T-helper 1 cell (primary cell): ENCODE measurements at places on chromosomes 16 and 17.

DNA sequence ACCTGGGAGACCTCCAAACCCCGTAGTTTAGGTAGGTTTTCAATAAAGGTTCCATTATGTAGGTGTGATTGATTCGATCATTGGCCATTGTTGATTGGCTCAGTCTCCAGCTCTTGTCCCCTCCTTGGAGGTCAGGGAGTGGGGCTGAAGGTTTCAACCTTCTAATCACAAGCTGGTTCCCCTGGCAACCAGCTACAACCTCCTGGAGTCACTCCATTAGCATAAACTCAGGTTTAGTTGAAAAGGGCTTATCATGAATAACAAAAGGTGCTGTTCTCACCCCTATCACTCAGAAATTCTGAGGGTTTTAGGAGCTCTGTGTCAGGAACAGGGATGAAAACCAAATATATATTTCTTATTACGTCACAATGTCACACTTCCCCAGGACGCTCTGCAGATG lies 28.5 kb downstream of the TMEM132E start:
- DNase-seq = no peak

DNA sequence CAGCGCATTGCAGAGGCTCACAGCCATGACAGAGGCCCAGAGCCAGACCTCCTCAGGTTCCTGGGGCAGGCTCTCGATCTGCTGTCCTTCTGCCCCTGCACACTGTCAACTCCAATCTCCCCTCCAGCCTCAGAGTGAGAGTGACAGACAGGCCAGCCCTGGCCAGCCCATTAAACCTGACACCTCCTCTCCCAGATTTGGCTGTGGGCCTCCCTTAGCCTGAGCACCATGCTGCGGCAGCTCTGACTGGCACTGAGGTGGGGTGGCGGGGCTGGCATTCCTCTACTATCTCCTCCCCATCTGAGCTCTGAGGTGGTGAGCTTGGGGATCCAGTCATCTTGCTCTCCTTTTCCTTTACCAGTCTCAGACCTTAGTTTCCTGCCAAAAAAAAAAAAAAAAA lies 15.5 kb upstream of the C1QL1 start:
- DNase-seq = no peak

GRCh38 chr16:67201411-67202345 lies 2.7 kb downstream of the ELMO3 start:
- DNase-seq = no peak

- DNase-seq = no peak
Measured at GRCh38 chr16:55955845-55956244, 80.7 kb upstream of the CES5A start.

DNA sequence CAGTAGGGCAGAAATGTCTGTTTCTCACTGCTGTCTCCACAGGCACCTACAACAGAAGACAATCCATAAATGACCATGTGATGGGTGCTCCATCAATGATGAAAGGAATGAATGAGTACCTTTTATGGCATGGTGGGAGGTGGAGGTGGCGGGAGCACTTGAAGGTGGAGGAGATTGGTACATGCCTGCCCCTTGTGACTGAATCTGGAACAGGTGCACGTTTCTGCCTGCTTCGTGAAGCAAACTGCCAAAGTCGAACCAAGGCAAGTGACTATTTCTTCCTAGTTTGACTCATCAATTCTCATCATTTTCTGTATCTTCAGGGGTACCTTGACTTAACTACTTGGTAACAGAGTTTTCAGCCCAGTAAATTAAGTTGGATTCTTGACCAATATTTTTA lies 25.4 kb downstream of the CDRT15 start:
- no peak for DNase-seq

- no peak for DNase-seq
Measured at GRCh38 chr17:40859536-40859935, 7.5 kb downstream of the KRT12 start.

- peak; percentile 67 for DNase-seq
Measured at GRCh38 chr16:87956365-87957231, 5.4 kb downstream of the BANP start.

GRCh38 chr16:25066747-25067631 lies 44.6 kb upstream of the LCMT1 start:
- peak; percentile 80 for DNase-seq

DNA sequence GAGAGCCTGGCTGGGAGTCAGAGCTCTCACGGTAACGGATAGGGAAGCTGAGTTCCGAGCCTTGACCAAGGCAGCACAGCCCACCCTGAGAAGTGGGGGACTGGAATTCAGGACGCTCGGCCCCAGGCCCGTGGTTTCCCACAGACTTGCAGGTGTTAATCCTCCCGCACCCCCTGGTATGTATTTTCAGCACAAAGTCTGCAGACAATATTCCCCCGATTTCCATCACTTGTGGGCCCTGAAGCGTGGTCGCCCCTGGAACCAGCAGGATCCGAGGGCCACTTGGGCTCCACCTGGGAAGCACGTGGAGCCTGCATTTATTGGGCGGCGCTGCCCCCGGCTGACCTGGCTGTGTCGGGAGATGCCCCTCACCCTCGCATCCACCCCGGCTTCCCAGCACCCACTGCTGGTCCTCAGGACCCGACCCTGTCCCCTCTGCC lies 60.2 kb downstream of the WSB1 start:
- no peak for DNase-seq

GRCh38 chr17:17497845-17498520 lies 1.8 kb upstream of the RASD1 start:
- no peak for DNase-seq

- no peak for DNase-seq
Measured at GRCh38 chr17:77727037-77727615, 231.4 kb upstream of the TNRC6C start.

DNA sequence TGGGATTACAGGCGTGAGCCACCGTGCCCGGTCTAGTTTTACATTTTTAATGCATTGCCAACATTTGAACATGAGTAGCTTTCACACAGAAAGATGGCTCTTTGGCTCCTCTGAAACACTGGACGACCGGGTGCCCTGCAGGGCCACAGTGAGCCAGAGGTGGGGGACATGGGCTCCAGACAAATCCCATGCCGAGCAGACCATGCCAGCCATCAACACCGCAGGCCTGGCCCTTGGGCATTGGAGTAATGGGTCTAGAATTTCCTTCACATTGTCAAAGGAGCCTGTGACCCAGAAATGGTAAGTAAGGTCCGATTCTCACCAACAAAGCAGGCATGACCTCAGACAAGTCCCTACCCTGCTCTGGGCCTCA lies 21.4 kb upstream of the MPRIP start:
- no peak for DNase-seq

- no peak for DNase-seq
Measured at GRCh38 chr16:11783319-11784037, 13.6 kb downstream of the ZC3H7A start.

DNA sequence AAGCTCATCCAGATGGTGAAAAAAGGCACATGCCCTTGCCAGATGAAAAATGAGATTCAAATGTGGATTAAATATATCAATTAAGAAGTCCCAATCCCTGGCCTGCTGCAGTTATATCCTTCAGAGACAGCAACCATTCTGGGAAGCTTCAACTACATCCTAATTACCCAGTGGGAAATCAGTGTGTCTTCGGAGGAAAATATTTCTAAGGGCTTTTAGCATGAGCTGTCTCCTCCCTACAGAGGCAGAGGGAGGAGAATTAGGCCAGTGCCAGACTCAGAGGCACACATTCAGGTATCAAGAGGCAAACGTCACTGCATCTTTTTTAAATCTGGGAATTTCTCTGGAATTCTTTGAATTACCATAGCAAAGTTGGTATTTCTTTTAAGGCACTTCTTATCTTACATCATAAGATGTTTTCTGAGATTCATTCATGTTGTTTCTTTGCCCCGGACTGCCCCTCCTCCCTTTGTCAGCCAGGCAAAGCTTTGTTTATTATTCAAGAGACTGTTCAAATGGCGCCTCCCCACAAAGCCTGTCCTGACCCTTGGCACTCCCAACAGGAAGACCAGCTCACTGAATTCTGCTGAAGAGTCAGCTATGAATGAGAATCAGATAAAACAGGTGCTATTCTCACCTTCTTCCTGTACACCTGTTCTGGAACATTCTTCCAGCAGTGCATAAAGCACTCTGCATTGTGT lies 38.3 kb upstream of the SMPD3 start:
- no peak for DNase-seq

- DNase-seq = peak; percentile 41
Measured at GRCh38 chr17:41687828-41688640, 651 bp upstream of the EIF1 start.

GRCh38 chr17:73985466-73986015 lies 217.9 kb upstream of the RPL38 start:
- no peak for DNase-seq

DNA sequence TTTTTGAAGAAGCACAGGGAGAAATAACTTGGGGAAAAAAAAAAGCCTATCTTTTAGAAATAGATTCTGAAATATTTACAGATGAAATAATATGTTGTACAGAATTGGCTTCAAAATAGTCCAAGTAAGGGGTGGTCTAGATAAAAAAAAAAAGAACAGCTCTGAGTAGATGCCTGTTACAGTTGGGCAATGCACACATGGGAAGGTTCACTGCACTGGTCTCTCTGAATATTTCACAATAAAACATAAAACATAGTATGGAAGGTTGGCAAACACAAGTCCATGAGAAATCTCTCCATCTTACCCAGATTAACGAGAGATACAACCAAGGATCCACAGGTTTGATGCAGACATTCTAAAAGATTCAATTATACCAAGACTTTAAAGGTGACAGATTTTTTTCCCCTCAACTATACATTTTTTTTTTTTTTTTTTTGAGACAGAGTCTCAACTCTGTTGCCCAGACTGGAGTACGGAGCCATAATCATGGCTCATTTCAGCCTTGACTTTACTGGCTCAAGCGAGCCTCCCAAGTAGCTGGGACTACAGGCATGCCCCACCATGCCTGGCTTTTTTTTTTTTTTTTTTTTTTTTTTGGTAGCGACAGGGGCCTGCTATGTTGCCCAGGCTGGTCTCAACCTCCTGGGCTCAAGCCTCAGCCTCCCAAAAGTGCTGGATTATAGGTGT lies 58.0 kb downstream of the KANSL1 start:
- DNase-seq = no peak

- no peak for DNase-seq
Measured at GRCh38 chr16:82181461-82182185, 11.6 kb upstream of the MPHOSPH6 start.

GRCh38 chr17:57404073-57404472 lies 147.8 kb downstream of the MSI2 start:
- DNase-seq = no peak
